ENCODE measurements at places on chromosomes 7 and 10. TPM values are rescaled to one million over a fixed set of nuclear protein-coding genes. Genes with fewer than 3 reads are reported as not detected.

- no peak for DNase-seq
These were observed 291.1 kb upstream of the LYZL1 start for GRCh38 chr10:28997734-28998133.

- DNase-seq, result peak; percentile 39
These were observed 520.2 kb downstream of the PTPRN2 start for GRCh38 chr7:158067219-158067930.

GRCh38 chr10:68223535-68224165 lies 8.3 kb downstream of the ATOH7 start:
- DNase-seq, result no peak

DNA sequence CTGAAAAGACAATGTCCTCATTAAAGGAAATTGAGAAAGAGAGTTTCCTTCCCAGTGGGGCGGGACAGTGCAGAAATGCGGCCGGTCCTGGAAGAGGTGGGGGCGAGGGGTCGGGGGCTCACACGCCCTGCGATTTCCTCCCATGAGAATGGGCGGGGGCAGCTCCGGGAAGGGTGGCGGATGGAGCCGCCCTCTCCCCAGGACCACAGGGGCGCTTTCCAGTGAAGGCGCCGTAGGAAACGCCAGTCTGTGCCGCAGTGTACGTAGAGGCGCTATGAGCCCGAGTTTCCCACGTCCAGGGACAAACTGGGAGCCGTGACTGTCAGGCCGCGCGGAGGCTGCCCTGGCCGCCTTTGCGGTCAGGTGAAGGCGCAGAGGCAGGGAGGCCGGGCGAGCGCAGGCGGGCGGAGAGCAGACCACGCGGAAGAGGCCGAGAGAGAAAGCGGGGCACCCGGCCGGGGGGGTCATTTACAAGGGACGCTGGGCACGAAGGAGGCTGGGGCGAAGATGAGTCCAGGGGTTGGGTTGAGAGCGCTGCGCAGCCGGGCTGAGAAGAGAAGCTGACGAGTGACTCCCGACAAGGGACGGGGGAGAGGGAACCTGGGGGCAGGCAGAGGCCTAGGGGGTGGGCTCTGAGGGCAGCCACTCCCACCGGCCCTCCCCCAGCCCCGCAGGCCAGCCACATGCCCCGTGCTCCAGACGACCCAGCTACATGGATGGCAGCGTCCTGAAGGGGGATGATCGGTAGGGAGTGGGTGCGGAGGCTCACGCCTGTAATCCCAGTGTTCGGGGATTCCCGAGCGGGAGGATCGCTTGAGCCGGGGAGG lies 45.0 kb downstream of the ALOX5 start:
- peak; percentile 83 for DNase-seq

PRSS2 gene
- not detected for total RNA-seq

DNA sequence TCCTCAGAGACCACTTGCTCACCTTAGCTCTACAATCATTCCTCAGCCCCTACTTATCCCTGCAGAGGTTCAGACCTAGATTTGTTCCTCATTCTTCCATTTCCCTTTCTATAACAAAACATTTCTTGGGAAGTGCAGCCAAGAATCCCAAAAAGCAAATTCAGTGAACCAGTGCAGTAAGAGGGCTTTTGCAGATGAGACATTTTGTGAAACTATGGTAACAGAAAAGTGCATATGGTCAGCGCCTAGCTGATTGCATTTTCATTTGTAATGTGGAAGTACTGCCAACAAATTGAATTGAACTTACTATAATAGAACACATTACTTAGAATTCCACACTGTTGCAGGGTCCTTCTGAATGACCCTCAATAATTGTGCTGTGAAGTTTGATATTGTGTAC lies 18.6 kb downstream of the AGMO start:
- DNase-seq, result no peak

DNA sequence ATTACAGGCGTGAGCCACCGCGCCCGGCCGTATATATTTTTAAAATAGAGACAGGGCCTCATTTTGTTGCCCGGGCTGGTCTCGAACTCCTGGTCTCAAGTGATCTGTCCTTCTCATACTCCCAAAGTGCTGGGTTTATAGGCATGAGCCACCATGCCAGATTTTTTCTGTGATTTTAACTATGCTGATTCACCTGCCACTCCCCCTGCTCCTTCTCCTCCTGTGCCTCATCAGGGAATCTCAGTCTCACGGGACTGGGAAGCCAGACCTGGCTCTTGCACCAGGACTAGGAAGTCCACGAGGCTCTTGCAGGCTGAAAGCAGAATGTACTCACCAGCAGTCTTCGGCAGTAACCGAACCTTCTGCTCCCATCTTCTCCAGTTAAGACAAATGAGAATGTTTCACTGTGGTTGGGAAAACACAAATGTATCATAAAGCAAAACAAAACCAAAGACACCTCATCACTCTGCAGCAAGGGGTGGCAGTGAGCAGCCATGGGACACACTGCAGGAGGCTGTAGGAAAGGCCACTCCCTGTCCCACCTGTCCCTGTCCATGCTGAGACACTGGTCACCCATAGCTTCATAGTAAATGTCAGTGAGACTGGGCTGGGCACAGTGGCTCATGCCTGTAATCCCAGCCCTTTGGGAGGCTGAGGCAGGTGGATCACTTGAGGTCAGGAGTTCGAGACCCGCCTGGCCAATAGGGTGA lies 78.7 kb upstream of the MKRN1 start:
- DNase-seq, result no peak

CAV1 gene
- 857 TPM for total RNA-seq

GRCh38 chr10:15035385-15036301 lies 8.1 kb upstream of the OLAH start:
- no peak for DNase-seq

GRCh38 chr7:4621396-4621795 lies 60.7 kb upstream of the FOXK1 start:
- no peak for DNase-seq

SLC25A28 gene
- 65.1 TPM for total RNA-seq

PDZD7 gene
- 1.1 TPM for total RNA-seq

GRCh38 chr10:129707406-129708388 lies 240.7 kb downstream of the MGMT start:
- no peak for DNase-seq

DNA sequence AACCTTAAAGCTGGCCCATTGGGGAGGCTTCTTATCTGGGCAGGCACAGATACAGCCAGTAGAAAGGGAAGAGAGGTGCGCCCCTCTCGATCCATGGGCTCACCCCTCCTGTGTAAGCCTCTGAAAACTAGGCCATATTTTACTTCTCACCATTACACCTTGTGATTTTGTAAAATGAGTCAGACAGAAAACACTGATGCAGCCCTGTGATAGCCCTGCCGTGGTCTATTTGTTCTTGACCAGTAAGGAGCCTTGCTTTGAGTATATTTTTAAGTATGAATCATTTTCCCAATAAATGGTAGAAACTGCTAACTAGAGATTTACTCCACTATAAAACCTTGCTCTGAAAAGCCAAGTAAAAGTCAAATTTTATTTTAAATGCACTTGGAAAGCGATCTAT lies 329.8 kb upstream of the MBL2 start:
- no peak for DNase-seq

- no peak for DNase-seq
These were observed 151.6 kb downstream of the CACNA2D1 start for GRCh38 chr7:82291931-82292330.

LRGUK gene
- 0.71 TPM for total RNA-seq
